Activated CD8-positive, alpha-beta memory T cell treated with anti-CD3 and anti-CD28 coated beads, Interleukin-2, amount 10 ng/mL, durations not matched to agents 7 days and 5 days (primary cell): ENCODE measurements at places on chromosomes 16 and 17. TPM values are rescaled to one million over a fixed set of nuclear protein-coding genes. Genes with fewer than 3 reads are reported as not detected.

Gene SLC47A1
- total RNA-seq: 0.19 TPM

DNA sequence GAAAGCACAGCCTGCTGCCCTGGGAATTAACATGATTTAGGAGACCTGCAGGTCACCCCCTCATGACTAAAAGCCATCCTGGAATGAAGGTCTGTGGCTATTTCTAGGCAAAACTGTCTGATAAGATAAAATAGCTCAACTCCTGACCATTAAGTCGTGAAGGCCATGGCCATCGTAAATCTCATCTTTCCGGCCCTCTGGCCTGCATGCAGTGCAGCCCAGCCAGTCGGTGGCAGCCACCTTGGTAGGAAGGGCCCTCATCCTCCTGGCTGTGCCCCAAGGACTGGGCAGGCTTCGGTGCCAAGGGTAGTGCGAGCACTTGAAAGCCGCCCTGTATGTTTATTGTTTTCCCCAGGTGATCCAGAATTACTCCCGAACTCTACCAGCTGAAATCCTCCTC lies 18.2 kb upstream of the MEOX1 start:
- no peak for DNase-seq
- no peak overlapping the region for H3K4me3 ChIP-seq
- H3K4me1 ChIP-seq: peaks cover 8% of the 10 kb centered on the region
- H3K36me3 ChIP-seq: no peaks in the 10 kb centered on the region
- no peak overlapping the region for H3K27ac ChIP-seq

DNA sequence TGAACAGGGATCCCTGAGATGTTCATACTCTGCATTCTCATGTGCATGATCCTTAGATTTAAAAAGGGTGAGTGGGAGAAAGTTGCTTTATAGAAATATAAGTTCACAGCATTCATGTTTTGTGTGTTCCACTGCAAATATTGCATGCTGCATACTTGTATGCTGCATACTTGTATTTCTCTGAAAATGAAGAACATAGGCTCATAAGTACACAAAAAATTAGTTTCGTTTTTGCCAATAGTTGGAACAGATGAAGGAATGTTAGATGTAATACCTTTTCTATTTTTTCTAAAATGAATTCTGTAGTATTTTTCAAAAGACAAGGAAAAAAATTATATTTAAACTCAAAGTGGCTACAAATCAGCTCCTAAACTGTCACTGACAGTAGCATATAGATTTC lies 79.0 kb downstream of the NFAT5 start:
- H3K27ac ChIP-seq: no peak overlapping the region
- no peaks in the 10 kb centered on the region for H3K27me3 ChIP-seq
- H3K36me3 ChIP-seq: peaks cover 10% of the 10 kb centered on the region
- H3K4me1 ChIP-seq: peaks cover 4% of the 10 kb centered on the region
- DNase-seq: no peak

Gene SPATA32
- 0.49 TPM for total RNA-seq

GRCh38 chr17:79041723-79042420 lies 17.9 kb downstream of the C1QTNF1 start:
- no peaks in the 10 kb centered on the region for H3K4me1 ChIP-seq
- no peaks in the 10 kb centered on the region for H3K27me3 ChIP-seq
- no peak overlapping the region for H3K4me3 ChIP-seq
- DNase-seq: no peak
- no peak overlapping the region for H3K27ac ChIP-seq
- H3K36me3 ChIP-seq: no peaks in the 10 kb centered on the region
